ENCODE measurements at places on chromosomes 12 and 14. TPM values are rescaled to one million over a fixed set of nuclear protein-coding genes. Genes with fewer than 3 reads are reported as not detected.

GRCh38 chr12:94756789-94757188 is 106.4 kb upstream of the TMCC3 start:
- no peak for DNase-seq
- H3K4me3 ChIP-seq: no peak overlapping the region
- no peaks in the 10 kb centered on the region for H3K36me3 ChIP-seq
- no peaks in the 10 kb centered on the region for H3K27me3 ChIP-seq
- peaks cover 7% of the 10 kb centered on the region for H3K4me1 ChIP-seq
- H3K27ac ChIP-seq: no peak overlapping the region

- H3K4me3 ChIP-seq: no peak overlapping the region
- H3K27me3 ChIP-seq: no peaks in the 10 kb centered on the region
- no peak overlapping the region for H3K27ac ChIP-seq
These were observed 38.6 kb upstream of the ACSS3 start for GRCh38 chr12:81039231-81039630.

GRCh38 chr12:104049903-104050356 is at the start of gene GLT8D2:
Gene GLT8D2 (minus strand): TSS chr12:104050187. CDS start chr12:104019648, 30,539 bp downstream.
- peak within 1 kb of the TSS; percentile 48 for H3K4me3 ChIP-seq
- no peak within 1 kb of the TSS for H3K27ac ChIP-seq
- H3K4me1 ChIP-seq: peaks cover 12% of the 10 kb centered on the region
- H3K36me3 ChIP-seq: no peaks in the 10 kb centered on the region

The PROX2 gene
- not detected for total RNA-seq

GRCh38 chr14:24348186-24348585 is 8.4 kb upstream of the RIPK3 start:
- H3K27ac ChIP-seq: no peak overlapping the region
- no peaks in the 10 kb centered on the region for H3K27me3 ChIP-seq
- H3K4me1 ChIP-seq: no peaks in the 10 kb centered on the region
- no peak for DNase-seq
- no peaks in the 10 kb centered on the region for H3K36me3 ChIP-seq

DNA sequence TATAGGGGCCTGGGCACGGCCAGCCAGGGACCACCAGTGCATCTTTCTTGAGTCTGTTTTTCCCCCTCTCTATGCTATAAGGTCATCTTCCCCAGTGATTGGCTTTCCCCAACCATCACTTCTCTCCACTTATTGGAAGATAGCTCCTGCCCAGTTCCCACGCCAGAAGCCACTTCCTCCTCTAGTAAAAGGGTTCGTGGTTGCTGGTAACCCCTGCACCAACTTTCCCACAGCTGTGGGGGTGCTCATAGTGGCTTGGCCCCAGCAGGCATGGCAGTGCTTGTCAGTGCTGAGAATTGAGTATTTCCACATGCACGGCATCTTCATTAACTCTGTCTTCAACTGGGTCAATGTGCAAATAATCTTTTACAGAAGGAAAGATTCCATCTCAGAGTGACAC is 215.4 kb downstream of the FOXN3 start:
- H3K27ac ChIP-seq: no peak overlapping the region
- no peak for DNase-seq
- peaks cover 52% of the 10 kb centered on the region for H3K27me3 ChIP-seq

- no peaks in the 10 kb centered on the region for H3K27me3 ChIP-seq
- peaks cover 16% of the 10 kb centered on the region for H3K4me1 ChIP-seq
- no peak for DNase-seq
- no peak overlapping the region for H3K4me3 ChIP-seq
These were observed 297.0 kb downstream of the SSPN start for GRCh38 chr12:26492406-26492805.

The HOXC12 gene
- 0.28 TPM for total RNA-seq

DNA sequence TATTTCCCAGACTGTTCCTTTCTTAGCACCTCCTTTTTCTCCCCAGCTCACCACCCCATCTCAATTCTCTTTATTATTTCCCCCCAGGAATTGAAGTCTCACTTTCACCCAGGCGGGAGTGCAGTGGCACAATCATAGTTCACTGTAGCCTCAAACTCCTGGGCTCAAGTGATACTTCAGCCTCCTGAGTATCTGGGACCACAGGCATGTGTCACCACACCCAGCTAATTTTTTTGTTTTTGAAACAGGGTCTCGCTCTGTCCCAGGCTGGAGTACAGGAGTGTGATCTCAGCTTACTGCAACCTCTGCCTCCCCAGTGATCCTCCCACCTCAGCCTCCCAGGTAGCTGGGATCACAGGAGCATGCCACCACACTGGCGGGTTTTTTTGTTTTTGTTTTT is 11.0 kb downstream of the RACGAP1 start:
- DNase-seq: no peak
- H3K4me1 ChIP-seq: no peaks in the 10 kb centered on the region
- H3K27me3 ChIP-seq: no peaks in the 10 kb centered on the region
- 0 out of 2 replicates have a peak, but pooled peaks cover 8% of the 10 kb centered on the region for H3K36me3 ChIP-seq
